D721Med (cell line): ENCODE measurements at places on chromosomes 11 and 22.

- no peak for DNase-seq
These were observed 26.8 kb downstream of the TPCN2 start for GRCh38 chr11:69075421-69076128.

GRCh38 chr11:70324376-70325115, 54.1 kb downstream of the PPFIA1 start:
- DNase-seq, result no peak

DNA sequence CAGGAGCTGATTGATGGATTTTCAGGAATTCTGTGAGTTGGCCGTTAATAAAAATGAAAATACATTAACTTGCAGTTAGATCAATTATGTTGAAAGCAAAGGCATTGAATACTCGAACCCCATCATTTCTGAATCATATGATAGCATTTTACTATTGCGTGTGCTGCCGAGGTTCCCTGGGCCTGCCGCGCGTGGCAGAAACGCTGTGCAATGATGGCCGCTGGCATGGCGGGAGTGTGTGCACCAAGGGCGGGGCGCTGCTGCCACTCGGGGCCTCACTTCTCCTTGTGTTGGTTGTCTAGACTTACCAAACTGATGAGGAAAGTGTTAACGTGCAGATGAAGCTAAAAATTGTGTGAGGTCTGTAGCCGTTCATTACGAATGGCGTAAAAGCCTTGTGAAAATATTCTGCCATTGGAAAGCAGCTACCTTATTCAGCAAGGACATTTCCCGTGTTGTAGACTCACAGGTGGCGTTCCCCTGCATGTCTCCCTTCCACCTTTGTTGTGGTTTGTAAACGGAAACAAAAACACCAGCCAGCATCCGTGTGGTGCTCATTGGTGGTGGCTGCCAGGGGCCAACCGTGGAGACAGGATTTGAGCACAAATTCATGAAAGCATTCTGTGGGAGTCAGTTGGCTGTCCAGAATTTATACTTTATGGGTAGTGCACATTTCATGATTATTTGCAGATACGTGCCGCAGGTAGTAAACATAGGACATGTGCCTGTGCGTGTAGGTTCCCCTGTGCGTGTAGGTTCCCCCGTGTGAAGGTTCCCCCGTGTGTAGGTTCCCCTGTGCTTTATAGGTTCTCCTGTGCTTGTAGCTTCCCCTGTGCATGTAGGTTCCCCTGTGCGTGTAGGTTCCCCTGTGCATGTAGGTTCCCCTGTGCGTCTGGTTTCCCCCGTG, 5.9 kb upstream of the GRAMD4 start:
- DNase-seq, result no peak

GRCh38 chr22:43162412-43163150, 11.2 kb downstream of the TSPO start:
- DNase-seq, result no peak

DNA sequence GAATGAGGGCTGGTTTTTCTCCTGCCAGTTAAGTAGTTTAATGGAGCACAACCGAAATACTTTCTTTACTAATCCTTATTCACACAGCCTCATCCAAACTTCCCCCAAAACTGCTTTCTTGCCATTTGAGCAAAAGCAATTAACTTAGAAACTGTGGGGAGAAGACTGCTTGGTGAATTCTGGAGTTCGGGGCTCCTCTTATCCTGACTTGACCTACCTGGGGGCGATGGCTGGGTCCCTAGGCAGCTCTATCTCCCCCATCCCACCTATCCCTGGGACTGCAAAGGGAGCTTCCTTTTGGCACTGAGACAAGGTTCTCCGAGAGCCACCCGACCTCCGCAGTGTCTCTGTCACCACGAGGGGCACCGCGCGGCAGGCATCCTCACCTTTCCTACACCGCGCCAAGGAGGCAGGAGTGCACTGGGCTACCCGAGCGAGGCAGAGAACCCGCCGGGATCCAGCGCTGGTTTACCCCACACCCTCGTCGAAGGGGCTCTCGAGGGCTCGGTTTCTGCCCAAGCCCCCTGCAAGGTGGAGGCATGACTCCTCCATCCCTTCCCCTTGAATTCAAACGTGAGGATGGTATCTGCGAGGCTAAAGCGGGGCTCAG, 759 bp downstream of the DESI1 start:
- DNase-seq, result no peak

GRCh38 chr11:65745049-65745448, 24.5 kb upstream of the RNASEH2C start:
- no peak for DNase-seq

GRCh38 chr11:67055812-67056211, 835 bp upstream of the RHOD start:
- no peak for DNase-seq

DNA sequence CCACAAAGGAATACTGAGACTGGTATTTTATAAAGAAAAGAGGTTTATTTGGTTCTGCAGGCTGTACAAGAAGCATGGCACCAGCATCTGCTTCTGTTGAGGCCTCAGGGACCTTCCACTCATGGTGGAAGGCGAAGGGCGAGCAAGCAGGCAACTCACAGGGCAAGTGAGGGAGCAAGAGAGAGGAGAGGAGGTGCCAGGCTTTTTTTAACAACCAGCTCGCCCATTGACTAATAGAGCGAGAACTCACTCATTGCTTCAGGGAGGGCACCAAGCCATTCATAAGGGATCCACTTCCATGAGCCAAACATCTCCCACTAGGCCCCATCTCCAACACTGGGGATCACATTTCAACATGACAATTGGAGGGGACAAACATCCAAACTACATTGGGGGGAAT, 1.2 kb downstream of the PTS start:
- no peak for DNase-seq

DNA sequence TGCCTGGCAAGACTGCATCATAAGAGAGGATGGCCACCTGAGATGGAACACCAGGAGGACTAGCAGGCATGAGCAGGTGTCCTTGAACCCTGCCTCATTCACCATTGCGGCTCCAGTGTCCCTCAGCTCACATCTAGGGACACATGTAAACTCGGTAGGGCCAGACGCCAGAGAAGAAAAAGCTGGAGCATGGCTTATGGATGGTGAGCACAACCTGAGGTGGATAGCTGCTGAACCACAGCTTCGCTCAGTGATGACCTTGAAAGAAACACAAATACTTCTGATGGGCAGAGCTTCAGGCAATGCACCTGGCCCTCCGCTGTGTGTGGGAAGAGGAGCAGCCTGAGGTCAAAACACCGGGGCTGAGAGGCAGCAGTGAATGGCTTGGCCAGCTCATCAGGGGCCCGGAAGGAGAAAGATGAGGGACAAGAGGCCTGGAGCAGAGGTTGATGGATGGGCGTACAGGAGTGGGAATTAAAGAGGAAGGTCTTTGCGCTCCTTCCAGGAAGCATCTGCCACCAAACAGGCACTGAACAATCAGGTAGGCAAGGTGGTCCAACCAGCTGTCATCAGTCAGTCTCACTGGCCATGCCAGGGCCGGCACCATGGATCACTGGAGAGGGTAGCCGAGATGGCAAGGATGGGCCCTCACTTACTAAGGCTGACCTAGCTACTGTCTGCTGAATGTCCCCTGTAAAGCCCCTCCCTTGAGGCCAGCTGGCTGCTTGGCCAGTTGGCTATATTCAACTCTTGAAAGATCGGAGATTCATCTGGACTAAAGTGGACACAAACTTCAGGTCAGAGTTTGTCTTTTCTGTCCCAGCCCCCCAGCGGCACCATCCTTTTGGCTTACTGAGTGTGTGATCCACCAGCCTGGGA, 89.7 kb downstream of the MYEOV start:
- DNase-seq, result no peak

- no peak for DNase-seq
These were observed 29.9 kb downstream of the CWF19L2 start for GRCh38 chr11:107427569-107428180.

GRCh38 chr11:112538534-112539280, 278.0 kb upstream of the PLET1 start:
- DNase-seq, result no peak

GRCh38 chr11:66559142-66559865, 9.1 kb downstream of the CTSF start:
- no peak for DNase-seq

DNA sequence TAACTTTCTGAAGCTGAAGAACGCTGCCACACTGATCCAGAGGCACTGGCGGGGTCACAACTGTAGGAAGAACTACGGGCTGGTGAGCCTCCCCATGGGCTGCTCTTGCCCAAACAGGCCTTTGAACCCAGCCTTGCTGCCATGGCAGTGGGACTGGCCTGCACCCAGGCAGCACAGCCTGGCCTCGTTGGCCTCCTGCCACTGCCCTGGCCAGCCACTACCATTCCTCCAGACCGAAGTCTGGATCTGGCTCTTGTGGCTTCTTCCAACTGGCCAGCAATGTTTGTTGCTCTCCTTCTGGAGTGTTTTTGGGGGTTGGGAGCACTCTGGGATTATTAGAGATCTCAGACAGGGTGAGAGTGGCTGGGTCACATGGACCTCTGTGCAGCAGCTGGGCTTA, 51.0 kb downstream of the MYO7A start:
- DNase-seq, result no peak

DNA sequence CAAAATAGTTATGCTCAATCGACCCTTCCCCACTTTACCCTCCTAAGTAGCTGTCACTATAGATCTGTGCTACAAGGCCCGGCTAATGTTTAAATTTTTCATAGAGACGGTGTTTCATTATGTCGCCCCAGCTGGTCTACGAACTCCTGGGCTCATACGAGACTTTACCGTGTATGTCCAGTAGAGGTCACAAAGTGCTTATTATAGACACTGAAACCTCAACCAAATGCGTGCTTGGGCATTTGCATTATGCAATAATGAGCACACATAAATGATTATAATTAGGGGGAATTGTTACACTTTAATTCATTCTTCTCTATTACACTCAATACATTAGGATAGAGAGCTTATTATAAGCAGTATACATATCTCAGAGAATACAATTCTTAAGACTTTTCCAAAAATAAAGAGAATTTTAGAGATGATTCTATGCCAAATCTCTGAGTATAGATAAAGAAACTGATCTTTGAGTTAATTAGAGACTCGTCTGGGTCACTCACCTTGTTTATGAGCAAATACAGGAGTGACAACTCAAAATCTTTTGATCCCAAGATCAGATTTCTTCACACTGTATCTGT, 12.5 kb upstream of the MRPL16 start:
- no peak for DNase-seq

GRCh38 chr11:9616042-9616675, 42.7 kb downstream of the WEE1 start:
- no peak for DNase-seq

DNA sequence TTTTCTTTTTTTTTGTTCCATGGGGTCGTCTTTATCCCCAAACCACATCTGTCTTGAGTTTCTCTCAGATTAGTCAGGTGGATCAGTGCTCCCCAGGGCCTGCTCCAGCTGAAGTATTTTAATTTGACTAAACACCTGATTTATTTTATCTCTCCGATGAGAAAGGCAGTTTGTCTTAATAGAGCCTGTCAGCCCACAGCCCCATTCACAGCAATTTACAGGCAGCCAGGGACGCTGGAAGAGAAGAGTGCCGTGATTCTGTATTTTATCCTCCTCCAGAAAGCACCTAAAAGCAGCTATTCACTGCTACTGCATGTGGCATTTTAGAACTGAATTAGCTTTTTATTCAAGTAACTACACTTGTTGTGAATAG, 164.5 kb downstream of the SOX6 start:
- DNase-seq, result no peak
